ENCODE measurements at places on chromosomes 2 and 18.

- no peak for DNase-seq
Measured at GRCh38 chr2:230821261-230821990, 43.3 kb upstream of the ITM2C start.

DNA sequence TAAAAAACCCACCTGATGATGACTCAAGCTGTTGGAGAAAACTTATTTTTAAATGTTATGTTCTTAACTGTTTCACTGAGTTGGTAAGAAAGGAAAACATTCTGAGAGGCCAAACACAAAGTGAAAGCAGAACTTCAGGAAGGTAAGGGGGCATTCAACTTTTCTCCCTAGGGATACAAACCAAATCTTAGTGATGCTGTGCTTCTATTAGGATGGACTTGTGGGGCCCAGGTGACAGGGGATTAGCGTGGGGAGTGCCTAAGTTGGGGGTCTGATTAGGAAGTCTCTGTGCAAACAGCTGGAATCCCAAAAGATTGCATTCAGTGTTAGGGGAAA lies 18.5 kb downstream of the PDCL3 start:
- DNase-seq: no peak

DNA sequence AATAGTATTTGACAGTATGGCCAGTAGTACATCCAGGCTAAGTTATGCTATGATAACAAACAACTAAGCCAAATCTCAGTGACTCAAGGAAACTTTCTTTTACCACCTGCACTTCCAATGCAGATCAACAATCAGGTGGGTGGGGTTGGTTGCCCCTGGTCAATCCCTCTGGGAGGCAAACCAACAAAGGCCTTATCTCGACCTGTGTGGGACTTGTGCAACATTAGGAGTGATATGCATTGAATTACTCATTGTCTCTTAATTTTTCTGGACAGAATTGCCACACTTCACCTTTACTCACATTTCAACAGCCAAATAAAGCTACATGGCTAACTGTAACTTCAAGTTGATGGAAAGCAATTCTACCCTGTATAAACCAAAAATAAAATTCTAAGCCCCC lies 1049.3 kb upstream of the CDH2 start:
- DNase-seq: no peak

- no peak for DNase-seq
Measured at GRCh38 chr18:30859036-30859435, 183.5 kb downstream of the DSC3 start.

GRCh38 chr18:70234667-70235459 lies 29.4 kb upstream of the RTTN start:
- no peak for DNase-seq

DNA sequence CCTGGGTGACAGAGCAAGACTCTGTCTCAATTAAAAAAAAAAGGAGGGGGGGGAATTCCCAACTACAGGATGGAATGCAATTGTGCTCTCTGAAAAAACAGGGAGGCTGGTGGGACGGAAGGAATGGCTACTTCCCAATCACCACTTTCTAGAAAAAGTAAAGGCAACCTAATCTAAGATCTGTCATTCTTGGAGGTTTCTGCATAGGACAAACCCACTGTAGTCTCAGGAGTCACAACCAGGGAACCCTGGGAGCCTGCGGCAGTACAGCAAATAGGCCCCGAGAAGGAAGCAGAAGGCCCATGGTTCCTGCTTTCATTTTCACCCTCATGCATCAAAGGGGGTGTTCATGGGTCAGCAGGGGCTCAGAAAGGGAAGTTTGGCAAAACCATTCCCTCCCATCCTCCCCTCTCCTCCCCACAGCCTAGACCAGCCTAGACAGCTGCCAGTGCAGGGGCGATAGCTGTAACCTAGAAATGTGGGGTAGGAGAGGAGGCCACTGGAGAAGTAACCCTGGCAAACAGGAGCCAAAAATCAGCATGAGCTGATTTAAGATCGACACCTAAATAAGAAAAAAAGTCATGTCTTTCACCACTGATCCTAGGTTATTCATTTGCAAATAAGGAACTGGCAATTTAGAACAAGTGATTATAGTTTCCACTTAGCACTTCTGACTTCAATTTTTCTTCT lies 48.0 kb downstream of the TRABD2A start:
- no peak for DNase-seq

GRCh38 chr2:118584877-118585276 lies 262.6 kb downstream of the EN1 start:
- no peak for DNase-seq

DNA sequence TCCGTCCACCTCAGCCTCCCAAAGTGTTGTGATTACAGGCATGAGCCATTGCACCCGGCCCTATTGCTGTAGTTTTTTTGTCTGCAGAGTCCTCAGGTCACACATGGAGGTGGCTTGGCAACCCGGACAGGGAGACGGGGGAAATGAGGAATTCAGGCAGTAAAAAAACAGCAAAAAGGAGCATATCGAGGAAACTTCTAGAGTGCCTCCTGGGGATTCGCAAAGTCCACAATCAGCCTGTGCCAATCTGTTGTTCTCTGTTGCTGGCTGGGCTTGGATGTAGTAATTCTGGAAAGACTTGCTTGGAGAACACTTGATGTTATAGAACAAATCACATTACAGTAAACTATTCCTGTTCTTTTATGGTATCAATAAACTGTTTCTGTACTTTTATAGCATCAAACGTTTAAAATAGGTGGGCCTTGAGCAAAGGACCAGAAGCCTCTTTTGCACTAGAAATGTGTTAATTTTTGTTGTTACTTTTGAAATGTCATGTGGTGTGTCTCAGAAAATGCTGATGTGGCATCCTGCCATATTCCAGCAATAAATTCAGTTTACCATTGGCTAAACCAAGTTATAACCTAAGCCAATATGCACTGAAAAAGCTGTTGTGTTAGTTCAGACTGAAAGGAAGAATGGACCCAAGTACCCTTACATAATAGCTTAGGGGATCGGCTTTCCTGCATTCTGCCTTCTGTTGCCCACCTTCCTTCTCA lies 14.4 kb downstream of the ELAC1 start:
- DNase-seq: peak; percentile 36

DNA sequence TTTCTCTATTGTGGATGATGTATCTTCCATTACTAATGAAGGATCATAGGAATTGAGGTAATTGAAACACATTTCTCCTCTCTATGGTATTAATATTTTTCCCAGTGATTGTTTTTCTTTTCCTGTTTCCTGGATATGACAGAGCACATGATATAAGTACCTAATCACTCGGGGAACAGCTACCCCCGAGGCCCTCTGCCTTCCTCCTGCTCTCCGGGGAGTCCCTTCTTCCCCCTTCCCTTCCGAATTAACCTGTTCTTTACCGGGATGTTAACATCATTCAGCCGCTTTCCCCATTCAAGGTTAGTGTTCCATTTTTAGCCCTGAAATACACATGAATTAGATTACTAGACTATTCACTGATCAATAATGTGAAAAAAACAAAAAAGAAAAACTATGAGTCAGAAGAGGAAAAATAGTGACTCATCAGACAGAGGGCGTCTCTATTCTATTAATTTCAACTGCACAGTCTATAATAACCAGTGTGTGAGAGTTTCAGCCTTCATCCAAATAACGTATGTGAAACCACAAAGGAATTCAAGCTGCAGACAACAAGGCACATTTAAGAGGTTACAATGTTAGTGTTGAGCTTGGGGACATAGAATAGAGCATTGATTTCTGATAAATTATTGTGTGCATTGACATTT lies 450.8 kb downstream of the DLGAP1 start:
- DNase-seq: no peak
